ENCODE measurements at places on chromosomes 3 and 15.

DNA sequence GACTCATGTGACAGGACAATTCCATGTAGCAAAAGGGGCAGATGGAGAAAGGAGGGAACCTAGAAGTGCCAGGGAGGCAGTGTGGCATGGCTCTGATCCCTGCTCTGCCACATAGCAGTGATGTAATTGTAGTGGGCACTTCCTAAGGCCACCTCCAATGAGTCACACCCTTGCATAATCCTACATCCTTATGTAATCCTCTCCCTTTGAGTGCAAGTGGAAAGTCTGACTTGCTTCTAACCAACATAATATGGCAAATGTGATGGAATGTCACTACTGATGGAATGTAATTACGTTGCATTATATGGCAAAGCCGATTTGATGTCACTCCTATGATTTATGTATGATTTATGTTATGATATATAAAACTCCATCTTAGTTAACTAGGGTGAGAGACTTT lies 72.9 kb upstream of the ATP2C1 start:
- DNase-seq = peak; percentile 60

GRCh38 chr15:67164401-67164791 lies 90.1 kb downstream of the AAGAB start:
- no peak for DNase-seq

- DNase-seq = no peak
Measured at GRCh38 chr3:48492461-48493202, 11.3 kb downstream of the SHISA5 start.

DNA sequence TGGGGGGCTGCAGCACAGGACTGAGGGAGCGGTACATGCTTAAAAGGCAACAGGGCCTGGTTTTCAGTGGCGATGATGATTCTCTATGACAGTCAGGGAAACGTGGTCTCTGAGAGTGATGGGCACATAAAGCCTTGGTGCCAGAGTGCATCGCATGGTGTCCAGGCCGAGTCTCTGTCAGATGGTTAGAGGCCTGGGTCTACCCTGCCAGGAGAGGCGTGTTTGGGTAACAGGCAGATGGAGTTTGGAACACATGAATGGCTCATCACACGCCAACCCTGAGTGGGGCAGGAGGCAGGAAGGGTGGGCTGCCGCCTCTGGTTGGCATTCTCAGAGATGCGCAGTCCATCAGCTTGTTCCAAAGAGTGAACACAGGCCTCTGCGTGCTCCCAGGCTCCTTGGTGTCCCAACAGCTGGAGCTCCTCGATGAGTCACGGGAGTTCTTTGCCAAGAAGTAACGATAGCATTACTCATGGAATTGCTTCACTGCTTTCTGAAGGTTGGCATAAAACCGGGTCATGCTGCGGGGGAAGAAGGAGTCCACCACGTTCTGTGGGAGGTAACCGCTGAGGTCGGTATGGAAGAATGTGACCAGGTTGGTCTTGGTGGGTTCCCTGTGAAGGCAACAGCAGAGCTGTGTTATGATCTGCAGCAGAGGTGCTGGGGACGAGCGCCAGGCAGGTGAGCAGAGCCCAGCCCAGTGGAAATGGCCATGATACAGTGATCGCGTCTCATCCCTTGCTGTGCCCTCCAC lies 11.0 kb downstream of the STARD5 start:
- peak; percentile 98 for DNase-seq

- no peak for DNase-seq
Measured at GRCh38 chr3:195597848-195598247, 14.1 kb upstream of the APOD start.

- DNase-seq = peak; percentile 2
Measured at GRCh38 chr15:45855907-45856579, 221.2 kb downstream of the SQOR start.

GRCh38 chr15:32091505-32092380 lies 61.4 kb downstream of the CHRNA7 start:
- DNase-seq = no peak

DNA sequence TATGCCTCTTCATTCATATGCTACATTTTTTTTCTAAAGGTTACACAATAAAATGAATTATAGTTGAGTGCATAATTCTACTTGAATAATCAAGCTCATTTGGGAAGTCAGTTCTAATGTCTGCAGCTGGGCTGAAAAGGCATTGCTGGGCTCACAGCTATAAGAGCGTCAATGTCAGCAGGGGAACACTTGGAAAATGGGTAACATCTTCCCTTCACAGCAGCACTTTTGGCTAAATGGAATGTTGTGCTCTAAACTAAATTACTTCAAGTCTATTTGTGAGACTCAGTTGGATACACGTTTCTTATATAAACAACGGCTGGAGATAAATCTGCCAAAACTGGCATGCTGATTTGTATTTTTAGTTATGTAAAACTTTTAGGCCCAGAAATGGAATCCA lies 357.8 kb downstream of the TBL1XR1 start:
- DNase-seq = no peak

- peak; percentile 97 for DNase-seq
Measured at GRCh38 chr3:146160964-146161662, at the start of gene PLOD2. PLOD2 (minus strand) TSS chr3:146161184; CDS start chr3:146160989, 195 bp downstream.

GRCh38 chr15:57665939-57666338 lies 40.6 kb upstream of the POLR2M start:
- peak; percentile 44 for DNase-seq

- DNase-seq = peak; percentile 11
Measured at GRCh38 chr15:58546066-58546591, 114.3 kb downstream of the LIPC start.
